ENCODE measurements at places on chromosomes 4 and X. TPM values are rescaled to one million over a fixed set of nuclear protein-coding genes. Genes with fewer than 3 reads are reported as not detected.

GRCh38 chrX:38409289-38409688 lies 56.9 kb downstream of the OTC start:
- no peak for DNase-seq

DNA sequence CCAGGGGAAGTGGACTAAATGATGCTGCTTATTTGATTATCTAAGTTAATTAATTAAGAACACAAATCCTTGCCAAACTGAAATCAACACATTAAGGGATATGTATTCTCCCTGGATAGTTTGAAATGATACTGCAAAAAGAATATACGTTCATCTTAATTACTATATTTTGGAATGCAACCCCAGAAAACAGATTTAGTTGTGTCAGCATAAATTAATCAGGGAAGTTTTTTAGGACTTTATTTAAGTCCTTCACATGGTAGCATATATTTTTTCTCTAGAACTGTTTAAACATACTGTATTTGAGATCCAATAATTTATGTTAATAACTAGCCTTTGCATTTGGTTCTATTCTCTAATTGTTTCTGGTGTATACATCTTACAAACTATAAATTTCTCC lies 52.5 kb downstream of the NRK start:
- no peak for DNase-seq

GRCh38 chr4:141348573-141348972 lies 127.9 kb downstream of the ZNF330 start:
- DNase-seq = no peak

GRCh38 chrX:2184089-2184488 lies 316.7 kb downstream of the DHRSX start:
- no peak for DNase-seq

Gene UGT2A1
- not detected for total RNA-seq

Gene IBSP
- total RNA-seq = not detected

Gene PITX2
- total RNA-seq = 4.5 TPM

GRCh38 chr4:27844376-27844775 lies 983.7 kb downstream of the STIM2 start:
- DNase-seq = no peak
